ENCODE measurements at places on chromosomes 16 and 17.

- no peak for DNase-seq
Measured at GRCh38 chr16:50281391-50282009, 15.1 kb downstream of the ADCY7 start.

DNA sequence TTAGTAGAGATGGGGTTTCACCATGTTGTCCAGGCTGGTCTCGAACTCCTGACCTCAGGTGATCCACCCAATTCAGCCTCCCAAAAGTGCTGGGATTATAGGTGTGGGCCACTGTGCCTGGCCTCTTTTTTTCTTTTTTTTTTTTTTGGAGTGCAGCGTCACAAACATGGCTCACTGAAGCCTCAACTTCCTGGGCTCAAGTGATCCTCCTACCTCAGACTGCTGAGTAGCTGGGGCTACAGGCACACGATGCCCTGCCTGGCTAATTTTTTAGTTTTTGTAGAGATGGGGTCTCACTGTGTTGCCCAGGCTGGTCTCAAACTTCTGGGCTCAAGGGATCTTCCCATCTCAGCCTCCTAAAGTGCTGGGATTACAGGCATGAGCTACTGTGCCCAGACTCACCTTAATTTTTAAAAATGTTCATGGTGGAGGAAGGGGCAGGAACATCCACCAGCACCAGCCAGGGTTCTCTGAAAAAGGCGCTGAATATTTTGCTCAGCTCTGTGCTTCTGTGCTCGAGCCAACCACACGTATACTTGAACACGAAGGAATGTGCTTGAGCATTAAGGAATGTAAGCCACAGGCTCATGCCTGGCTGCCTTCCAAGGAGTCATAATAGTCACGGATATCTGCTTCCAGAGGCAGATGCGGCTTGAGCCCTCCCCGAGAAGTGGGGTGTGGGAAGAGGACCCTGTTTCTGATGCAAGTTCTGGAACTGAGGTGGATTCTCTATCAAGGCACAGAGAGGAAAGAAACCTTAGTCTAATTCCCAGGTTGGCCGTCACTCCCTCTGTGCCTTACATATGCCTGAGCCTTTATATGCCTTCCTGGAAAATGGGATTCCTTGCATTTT is 65.5 kb upstream of the CREBBP start:
- no peak for DNase-seq

DNA sequence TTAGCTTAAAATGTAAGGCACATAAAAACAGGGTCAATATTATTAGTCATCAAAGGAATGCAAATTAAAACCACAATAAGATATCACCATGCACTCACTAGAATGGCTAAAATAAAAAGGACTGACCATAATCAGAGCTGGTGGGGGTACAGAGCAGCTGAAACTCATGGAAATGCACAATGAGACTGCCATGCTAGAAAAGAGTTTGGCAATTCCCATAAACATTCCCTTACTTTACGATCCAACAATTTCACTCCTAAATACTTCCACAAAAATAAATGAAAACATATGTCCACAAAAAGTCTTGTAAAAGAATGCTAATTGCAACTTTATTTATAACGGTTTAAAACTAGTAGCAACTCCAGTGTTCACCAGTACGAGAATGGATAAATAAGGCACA is 36.1 kb upstream of the ERCC4 start:
- DNase-seq: no peak

DNA sequence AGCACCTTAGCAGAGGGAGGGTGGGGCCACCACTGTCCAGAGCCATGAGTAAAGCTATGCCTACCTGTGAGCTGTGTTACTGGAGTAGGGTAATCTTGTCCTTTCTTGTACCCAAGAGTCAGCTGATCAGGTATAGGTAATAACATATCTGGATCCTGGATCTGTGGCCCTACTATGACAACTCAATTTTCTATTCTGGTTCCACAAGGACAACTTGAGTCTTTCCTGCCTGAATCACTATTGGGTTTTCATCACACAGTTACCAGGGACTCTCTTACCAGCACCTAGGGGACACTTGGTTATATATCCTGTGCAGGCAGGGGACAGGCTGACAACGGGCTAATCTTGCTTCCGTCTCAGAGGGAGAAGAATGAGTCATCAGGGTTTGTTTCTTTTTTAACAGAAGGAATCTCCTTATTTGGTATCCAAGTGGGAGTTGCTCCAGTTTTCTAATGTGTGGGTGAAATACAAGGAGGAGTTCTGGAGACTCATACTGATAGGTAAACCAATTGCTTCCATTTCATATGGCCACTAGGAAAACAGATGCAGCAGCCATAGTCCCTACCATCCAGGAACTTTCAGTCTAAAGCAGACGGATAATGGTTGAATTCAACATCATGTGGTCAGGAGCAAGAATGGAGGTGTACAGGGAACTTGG is 6.8 kb downstream of the ZNF267 start:
- no peak for DNase-seq

DNA sequence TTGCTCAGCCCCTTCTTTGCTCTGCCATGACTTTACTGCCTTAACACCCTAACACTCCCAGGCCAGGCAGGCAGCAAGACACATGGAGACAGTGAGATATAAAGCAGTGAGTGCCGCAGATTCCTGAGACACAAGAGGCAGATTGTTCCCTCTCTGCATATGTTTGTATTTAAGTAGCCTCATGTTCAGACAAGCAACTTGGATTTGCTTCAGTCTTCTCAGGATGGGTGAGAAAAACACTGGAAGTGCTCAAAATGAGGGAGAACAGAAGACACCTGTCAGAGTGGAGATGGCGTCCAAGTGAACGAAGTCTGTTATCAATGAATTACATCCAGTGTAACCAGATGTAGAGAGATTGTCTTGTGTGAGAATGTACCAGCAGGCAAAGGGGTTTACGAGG is 86.8 kb downstream of the CES1 start:
- no peak for DNase-seq

DNA sequence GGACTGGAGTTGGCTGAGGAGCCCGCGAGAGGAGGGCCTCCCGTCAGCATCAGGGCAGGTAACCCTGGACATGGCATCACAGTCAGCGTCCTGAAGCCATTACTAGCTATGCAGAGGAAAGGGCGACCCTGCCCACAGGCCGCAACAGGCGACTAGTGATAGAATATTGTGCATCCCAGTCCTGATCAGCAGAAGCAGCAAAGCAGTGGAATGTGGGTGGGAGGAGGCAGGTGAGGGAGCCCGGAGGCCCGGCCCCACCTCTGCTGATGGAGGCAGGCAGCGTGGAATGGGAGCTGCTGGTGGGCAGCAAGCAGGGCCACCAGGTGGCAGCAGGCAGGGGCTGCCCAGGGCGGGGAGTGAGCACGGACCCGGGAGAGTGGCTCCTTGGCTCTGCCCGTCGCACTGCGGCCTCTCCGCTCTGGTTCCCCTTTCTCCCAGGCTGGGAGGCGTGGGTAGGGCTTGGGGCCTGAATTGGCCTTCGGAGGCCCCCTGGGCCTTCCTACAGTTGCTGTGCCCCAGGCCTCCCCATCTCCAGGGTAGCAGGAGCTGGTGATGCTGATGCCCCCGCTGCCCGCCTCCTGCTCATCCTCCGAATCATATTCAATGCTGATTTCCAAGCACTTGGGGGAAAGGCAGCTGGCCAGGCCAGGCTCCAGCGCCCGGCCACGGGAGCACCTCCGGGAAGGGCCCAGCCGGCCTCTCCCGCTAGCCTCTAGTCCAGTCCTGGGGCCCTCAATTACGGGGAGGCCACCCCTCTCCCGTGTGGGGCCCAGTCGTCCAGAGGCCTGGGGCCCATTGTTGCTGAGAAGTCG is 20.2 kb downstream of the TSPOAP1 start:
- no peak for DNase-seq

GRCh38 chr17:20948984-20949777 is 93.6 kb downstream of the USP22 start:
- DNase-seq: no peak

DNA sequence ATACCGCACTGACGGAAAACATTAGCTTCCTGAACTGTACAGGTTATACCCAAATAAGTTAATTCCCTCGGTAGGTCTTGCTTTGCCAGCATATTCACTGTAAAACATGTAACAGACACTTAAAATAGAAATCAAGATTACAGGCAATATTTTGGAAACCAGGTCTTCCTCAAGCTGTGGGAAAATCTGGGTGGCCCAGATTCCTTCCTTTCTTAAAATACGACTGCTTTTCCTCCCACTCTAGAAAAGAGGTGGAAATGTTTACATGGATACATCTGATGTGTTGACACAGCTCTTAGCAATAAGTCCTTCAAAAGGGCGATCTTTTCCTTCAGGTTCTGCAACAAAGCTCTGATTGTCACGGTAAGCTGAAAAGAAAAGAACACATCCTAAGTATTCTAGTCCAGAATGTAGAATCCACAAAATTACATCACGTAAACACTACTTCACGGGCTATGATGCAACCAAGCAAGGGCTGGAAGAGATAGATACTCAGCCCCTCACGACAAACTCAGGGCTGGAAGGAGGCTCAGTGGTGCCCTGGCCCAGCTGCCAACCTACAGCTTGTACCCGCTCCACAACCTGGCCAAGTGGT is 18.4 kb downstream of the STX8 start:
- DNase-seq: no peak

DNA sequence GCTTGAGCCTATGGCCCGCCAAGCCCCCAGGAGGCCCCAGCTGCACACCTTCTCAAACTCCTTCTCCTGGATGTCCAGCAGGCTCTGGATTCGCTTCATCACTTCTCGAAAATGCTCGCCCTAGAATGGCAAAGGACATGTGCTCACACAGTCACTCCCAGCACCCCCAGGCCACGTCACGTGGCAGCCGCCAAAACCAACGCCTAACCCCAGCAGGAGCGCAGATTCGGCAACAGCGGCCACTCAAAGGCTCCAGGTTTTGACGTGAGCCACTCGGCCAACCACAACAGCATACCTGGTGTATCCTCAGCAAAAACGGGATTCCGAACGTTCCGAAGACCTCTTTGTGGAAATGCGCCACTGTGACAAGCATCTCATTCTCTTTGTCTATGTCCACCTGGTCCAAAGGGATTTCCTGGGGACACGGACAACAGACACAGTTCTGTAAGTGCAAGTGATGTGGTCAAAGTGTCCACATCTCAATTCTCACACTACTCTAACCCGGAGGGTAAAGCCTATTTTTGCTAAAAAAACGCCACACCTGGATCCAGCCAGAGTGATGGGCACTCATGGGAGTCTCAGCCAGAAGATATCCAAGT is 12.7 kb downstream of the LITAFD start:
- no peak for DNase-seq

GRCh38 chr16:85424260-85425073 is 188.7 kb upstream of the GSE1 start:
- no peak for DNase-seq

GRCh38 chr16:55426865-55427484 is 52.0 kb upstream of the MMP2 start:
- DNase-seq: no peak

DNA sequence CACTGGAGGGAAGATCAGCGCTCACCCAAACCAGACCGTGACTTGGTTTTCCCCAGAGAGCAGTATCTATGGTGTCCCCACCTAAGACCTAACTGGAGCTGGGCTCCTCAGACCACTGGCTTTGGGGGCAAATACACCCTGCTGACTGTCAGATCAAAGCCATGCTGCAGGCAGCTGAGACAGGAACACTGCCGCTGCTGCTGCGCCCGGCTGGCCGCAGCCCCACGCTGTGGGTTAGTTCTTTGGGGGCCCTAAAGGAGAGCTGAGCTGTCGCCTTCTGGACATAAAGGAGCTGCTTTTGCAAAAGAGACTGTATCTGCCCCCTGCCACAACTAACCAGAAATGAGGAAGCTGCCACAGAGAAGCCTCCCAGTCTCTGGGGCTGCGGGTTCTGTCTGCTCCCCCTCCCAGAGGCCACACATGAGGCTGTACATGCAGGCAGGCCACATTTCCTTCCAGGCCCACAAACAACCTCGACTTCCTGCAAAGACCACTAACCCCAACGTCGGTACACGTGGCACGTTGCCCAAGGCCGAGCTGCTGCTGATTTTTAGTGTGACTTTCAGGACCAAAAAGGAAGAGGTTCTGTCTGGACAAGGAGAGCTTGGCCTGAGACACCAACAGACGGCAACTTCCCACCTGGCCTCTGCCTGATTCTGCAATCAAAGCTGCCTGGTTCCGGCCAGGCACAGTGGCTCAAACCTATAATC is 18.2 kb upstream of the ABR start:
- DNase-seq: no peak

- no peak for DNase-seq
Measured at GRCh38 chr16:13427943-13428342, 492.0 kb upstream of the ERCC4 start.

GRCh38 chr16:86297866-86298757 is 212.2 kb upstream of the FOXF1 start:
- no peak for DNase-seq

DNA sequence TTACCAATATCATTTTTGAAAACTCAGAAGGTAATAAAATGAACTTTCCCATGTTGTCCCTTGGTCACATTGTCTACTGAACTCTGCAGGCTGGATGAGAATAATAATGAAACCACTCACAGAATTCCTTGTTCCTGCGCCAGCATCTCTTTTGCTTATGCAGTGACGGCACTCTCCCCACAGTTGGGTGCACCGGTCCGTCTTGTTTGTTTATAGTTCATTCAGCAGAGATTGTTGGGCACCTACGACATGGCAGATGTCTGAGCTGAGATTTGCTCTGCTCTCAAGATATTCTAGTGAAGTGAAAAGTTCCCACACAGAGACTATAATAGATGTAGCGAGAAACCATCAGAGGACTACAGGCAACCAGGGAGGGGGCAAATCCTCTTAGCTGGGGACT is 375.7 kb upstream of the CDH11 start:
- DNase-seq: no peak

DNA sequence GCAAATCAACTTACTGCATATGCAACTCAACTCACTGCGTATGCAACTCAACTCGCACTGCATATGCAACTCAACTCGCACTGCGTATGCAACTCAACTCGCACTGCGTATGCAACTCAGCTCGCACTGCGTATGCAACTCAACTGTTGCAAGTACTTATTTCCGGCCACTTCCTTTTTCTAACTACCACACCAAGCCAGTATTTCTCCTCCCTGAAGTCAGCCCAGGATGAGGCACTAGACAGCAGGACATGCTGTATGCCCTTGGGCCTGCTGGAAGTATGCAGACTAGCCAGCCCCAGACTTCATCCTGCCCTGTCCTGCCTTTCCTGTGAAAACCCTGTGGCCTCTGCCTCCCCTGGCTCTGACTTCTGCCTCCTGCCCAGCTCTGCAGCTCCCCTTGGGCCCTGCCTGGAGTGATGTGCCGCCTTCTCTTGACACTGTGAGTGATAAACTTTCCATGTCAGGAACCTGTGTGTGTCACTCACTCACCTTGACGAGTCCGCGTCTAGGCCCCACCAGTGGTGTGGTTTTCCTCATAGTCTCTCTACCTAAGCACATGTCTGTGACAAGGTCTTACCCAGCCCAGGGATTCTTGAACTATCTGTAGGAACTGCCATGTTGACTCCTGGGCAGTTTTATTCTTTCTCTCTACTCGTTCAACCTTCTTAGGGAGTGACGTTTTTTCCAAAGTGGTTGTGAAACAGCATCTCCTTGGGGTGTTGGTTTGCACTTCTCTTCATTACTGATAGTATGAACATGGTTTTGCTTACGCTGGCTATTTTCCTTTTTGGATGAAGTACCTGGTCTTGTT is 16.4 kb downstream of the ZNF778 start:
- DNase-seq: no peak

GRCh38 chr17:13437966-13438779 is 163.6 kb downstream of the HS3ST3A1 start:
- no peak for DNase-seq

- no peak for DNase-seq
Measured at GRCh38 chr16:89324056-89325010, 106.8 kb downstream of the ZNF778 start.

GRCh38 chr17:47901423-47901822 is 5.4 kb downstream of the SP2 start:
- DNase-seq: no peak

- no peak for DNase-seq
Measured at GRCh38 chr16:79212114-79212791, 388.3 kb downstream of the MAF start.

- no peak for DNase-seq
Measured at GRCh38 chr17:31371511-31372097, 19.9 kb upstream of the RAB11FIP4 start.
